ENCODE measurements at places on chromosomes 1 and 21. TPM values are rescaled to one million over a fixed set of nuclear protein-coding genes. Genes with fewer than 3 reads are reported as not detected.

Gene ADGRL2
- 93.4 TPM for total RNA-seq

Gene MPL
- total RNA-seq = not detected

Gene CD53
- total RNA-seq = 19.8 TPM

Gene CHIA
- not detected for total RNA-seq

Gene SERTAD4
- 1.6 TPM for total RNA-seq

Gene CD2
- total RNA-seq = under 0.01 TPM

Gene NTRK1
- total RNA-seq = 0.52 TPM

Gene CADM3
- 0.52 TPM for total RNA-seq

Gene ALPL
- total RNA-seq = 1.0 TPM

Gene GBP7
- not detected for total RNA-seq

Gene DDAH1
- 12.0 TPM for total RNA-seq

Gene BSND
- total RNA-seq = not detected

Gene FCRL2
- total RNA-seq = not detected

Gene TMEM52
- total RNA-seq = 21.9 TPM

Gene DCDC2B
- total RNA-seq = not detected

Gene NBPF10
- total RNA-seq = 1.6 TPM

Gene ZNF436
- total RNA-seq = 67.3 TPM

Gene VAV3
- total RNA-seq = 11.0 TPM

Gene HSD3B1
- total RNA-seq = not detected

Gene ZYG11B
- 51.7 TPM for total RNA-seq

Gene PRRX1
- total RNA-seq = 127 TPM

Gene DTL
- total RNA-seq = 7.8 TPM

Gene HIPK1
- total RNA-seq = 28.2 TPM

Gene C1orf210
- not detected for total RNA-seq

Gene GRIK1
- total RNA-seq = 1.0 TPM

Gene NPL
- 47.5 TPM for total RNA-seq

Gene LIPI
- not detected for total RNA-seq

Gene LRRC7
- total RNA-seq = 11.5 TPM

Gene OR10T2
- not detected for total RNA-seq

Gene TMOD4
- total RNA-seq = 50.6 TPM

Gene SLC45A3
- total RNA-seq = 2.1 TPM

Gene IVL
- not detected for total RNA-seq

Gene RGS8
- total RNA-seq = not detected

Gene CRNN
- not detected for total RNA-seq

Gene TBX15
- 49.6 TPM for total RNA-seq

Gene DNALI1
- 1.0 TPM for total RNA-seq

Gene KRTAP19-1
- total RNA-seq = not detected

Gene SLC44A5
- total RNA-seq = under 0.01 TPM

Gene SV2A
- 2.1 TPM for total RNA-seq

Gene CCDC27
- not detected for total RNA-seq

Gene MIXL1
- not detected for total RNA-seq

Gene TCHH
- total RNA-seq = not detected

Gene CHAF1B
- 2.1 TPM for total RNA-seq

Gene CASQ2
- total RNA-seq = 416 TPM

Gene PLA2G2A
- total RNA-seq = not detected

Gene GREM2
- 2.6 TPM for total RNA-seq

Gene RRP1
- total RNA-seq = 10.4 TPM

Gene LEFTY1
- total RNA-seq = 0.52 TPM
